ENCODE measurements at places on chromosomes 6 and 20.

GRCh38 chr20:40835321-40835720 lies 146.3 kb upstream of the MAFB start:
- no peak for DNase-seq

- DNase-seq: no peak
Observed at GRCh38 chr20:479487-479886, 17.2 kb upstream of the TBC1D20 start.

DNA sequence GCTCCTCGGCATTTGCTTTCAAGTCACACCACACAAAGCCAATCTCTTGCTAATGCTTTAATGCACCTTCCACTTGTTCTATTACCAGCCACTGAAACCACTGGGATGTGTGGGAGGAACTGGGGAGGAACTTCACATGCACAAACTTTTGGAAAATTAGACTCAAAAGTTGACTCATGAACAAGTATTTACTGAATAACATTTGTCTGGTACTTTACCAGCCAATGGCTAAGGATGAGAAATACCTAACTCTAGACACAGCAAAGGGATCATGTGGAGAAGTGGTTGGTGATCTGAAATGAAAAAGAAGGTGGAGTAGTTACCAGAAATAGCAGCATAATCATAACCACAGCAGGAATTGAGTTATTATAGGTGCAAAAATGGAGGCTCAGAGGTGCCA lies 554.0 kb upstream of the NOX3 start:
- DNase-seq: no peak

DNA sequence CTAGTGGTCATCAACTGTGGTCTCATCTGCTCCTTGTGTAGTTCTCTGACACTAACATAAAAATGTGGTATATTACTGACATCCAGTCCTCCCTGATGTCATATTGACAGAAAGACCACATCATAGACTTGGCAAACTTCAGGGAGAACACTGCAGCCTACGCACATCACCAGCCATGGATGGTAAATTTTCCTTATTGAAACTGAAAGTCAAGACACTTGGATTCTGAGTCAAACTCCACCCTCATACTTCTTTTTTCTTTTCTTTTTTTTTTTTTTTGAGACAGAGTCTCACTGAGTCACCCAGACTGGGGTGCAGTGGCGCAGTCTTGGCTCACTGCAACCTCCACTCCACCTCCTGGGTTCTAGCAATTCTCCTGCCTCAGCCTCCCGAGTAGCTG lies 25.4 kb downstream of the NDRG3 start:
- DNase-seq: no peak

GRCh38 chr20:50285376-50286173 lies 94.9 kb downstream of the CEBPB start:
- peak; percentile 66 for DNase-seq

DNA sequence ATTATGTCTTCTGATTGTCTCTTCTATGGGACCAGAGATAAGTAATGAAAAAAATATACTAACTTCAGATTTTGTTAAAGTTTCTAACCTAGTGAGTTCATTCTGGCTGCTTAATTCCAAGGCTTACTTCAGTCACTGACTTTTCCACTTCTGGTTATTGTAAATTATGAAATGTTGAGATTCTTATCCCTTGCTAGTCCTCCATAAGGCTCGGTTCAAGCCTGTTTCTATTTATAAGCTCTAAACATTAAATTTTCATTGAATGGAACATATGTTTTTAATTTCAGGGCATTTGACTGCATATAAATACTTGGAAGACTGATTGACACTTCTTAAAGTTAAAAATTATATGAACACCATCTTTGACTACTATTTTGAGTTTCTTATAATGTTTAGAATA lies 23.6 kb upstream of the NKAIN2 start:
- DNase-seq: no peak

DNA sequence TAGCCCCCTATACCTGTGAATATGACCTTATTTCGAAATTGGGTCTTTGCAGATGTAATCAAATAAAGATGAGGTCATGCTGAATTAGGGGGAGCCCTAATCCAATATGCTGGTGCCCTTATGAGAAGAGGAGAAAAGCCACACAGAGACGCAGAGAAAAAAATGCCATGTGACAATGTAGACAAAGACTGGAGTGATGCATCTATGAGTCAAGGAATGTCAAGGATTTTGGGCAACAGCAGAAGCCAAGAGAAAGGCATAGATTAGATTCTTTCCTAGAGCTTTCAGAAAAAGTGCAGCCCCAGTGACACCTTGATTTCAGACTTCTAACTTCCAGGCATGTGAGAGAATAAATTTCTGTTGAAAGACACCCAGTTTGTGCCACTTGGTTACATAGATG lies 47.4 kb upstream of the HS3ST5 start:
- no peak for DNase-seq

GRCh38 chr6:107271208-107271790 lies 156.0 kb upstream of the BEND3 start:
- DNase-seq: no peak
